NCI-H1694 treated with DMSO at 0.1 percent for 48 hours (cell line): ENCODE measurements at places on chromosomes 2 and 18.

DNA sequence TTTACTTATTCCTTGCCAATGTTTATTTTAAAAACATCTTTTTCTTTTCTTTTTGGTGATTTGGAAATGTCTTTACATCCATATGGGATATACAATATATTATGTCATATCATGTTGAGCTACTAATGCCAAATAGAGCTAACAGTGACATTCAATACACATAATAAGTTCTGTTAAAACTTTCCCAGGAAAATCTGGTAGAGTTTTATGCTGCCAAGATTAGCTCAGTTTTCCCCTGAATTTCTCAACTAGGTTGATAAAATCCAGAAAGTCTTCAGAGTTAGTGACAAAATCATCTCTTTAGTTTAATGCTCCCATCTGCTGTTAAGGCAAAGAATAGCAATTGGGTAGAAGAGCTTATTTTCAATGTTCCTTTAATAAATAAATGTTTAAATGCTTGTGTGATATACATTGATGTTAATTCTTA is 9.9 kb downstream of the COL3A1 start:
- no peak for DNase-seq

DNA sequence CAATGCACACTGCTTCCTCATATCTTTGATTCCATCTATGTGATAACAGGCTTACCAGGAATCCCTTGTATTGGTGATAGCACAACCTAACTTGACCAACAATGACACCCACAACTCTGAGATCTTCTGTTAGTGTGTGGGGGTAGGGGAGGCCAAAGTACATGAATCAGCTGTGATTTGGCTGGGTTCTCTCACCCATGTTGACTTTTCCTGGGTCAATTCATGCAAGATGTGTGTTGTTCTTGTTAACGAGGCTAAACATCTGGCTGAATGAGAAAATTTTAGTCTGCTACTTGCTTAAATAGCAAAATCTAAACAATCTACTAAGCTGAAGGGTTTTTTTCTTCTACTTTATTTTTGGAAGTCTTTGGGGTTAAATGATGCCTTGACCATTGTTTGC is 341.2 kb upstream of the SLC14A2 start:
- DNase-seq: no peak

DNA sequence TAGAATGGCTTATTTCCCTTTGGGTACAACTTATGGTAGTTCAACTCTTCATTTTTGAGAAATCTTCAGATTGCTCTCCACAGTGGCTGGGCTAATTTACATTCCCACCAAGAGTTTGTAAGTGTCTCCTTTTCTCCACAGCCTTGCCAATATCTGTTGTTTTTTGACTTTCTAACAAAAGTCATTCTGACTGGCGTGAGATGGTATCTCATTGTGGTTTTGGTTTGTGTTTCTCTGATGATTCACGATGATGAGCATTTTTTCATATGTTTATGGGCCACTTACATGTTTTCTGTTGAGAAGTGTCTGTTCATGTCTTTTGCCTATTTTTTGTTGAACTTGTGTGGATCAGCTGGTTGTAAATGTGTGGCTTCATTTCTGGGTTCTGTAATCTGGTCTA is 871.0 kb downstream of the EPHA4 start:
- no peak for DNase-seq

DNA sequence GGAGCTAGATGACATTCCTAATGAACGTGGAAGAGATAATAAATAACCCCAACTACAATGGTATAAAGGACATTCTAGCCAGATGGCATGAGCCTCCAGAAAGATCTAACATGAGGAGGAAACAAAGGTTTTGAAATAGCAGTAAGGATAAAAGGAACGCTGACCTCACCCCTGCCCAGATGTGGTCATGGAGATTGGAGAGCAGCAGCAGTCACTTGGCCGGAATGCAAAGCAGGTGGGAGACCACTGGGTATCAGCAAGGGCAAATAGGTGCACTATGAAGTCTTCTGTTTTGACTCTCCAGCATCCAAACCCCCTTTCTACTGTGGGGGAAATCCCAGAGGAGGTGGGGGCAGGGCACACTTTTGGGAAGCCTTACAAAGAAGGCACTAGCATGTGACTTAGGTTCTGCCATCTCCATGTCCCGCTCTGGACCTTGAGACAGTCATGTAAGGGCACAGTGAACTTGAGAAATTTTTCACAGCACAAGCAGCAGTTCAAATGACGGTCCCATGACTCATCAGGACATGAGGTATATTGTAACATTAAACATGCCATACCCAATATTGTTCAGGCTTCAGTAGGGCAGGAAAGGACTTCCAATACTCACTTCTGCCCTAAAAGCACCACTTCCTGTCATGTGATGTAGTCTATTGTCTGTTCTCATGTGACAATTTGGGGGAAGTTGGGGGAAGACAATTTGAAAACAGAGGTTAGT is 55.2 kb downstream of the METTL4 start:
- DNase-seq: no peak

GRCh38 chr18:78765637-78766281 is 213.9 kb upstream of the SALL3 start:
- DNase-seq: no peak

GRCh38 chr2:229489016-229489415 is 217.9 kb upstream of the PID1 start:
- DNase-seq: no peak

- no peak for DNase-seq
Measured at GRCh38 chr2:97812931-97813330, 99.6 kb downstream of the ZAP70 start.

DNA sequence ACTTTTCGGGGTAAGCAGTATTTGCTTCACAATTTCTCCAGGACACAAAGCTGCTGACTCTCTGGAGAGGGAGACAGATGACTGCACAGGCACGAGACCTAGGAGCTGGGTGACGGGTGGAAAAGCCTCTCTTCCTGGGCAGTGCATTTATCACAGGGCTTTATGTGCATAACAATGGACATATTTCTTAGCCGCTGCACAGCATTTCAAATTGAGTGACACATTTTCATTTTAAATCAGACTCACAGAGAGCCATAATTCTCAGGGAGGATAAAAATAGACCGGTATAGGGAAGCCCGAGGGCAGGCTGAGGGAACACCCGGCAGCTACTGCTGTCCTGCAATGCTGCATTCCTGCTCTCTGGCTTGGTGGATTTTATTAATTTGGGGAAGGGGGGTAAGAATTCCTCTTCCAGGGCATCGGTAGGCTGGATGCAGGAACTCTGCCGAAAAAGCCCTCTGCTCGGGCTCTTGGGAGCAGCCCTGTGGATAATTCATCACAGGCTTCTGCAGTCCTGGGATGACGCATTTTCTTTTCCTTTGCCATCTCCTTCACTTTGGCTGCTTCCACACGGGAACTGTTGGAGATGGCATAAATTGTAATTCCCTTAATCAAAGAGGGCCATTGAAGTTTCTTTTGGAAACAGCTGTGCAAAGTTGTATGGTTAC is 108.1 kb upstream of the ACAA2 start:
- DNase-seq: no peak

- DNase-seq: no peak
Measured at GRCh38 chr18:23284629-23285028, 149.3 kb downstream of the CABLES1 start.

DNA sequence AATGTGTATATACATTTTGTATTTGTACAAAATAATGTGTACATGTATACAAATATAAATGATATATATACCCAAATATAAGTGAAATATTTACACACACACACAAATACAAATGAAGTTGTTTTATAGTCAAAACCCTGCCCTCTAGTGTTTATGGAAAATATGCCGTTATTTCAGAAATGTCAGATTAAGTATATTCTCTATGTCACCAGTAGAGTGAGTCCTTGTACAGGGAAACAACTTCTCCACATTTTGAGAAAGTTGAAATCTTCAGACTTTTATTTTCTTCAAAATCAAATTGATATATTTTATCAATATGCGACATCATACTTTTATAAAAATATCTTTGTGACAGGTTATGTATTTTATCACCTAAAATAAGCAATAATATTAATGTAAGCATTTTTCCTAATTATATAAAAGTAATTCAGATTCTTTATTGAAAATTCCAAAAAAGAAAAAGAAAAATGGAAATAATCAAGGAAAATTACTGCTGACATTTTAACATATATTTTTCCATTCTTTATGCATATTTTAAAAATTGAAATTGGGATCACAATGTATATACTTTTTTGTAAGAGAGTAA is 22.4 kb downstream of the ARL6IP6 start:
- DNase-seq: peak; percentile 69

DNA sequence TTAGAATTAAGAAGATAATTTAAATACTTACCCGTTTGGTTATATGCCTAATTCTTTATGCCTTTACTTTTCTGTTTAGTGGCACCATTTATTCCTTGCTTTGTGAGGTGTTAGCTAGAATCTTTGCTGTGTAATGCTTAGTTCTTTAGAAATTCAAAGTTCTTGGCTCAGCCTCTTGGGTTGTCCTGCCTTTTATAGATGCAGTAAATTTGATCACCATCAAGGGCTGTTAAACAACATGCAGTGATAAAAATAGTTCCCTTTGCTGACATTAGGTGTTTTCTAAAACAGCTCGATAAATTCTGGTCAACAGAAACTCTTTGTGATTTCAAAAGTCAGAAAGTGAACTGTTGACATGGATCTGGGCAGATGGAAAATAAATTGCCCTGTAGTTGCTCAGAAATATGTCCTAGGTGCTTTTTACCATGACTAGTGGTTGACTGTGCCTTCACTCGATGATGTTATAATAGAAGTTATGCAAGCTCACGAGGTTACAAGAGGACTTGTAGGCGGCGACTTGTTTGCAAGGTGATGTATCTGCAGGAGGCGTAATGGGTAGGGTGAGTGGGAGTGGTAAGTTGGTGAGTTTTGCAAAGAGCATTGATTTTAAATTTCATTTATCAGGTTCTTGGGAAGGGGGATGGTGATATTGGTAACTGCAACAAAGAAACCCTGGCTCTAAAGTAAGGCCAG is 52.1 kb downstream of the LRRTM1 start:
- no peak for DNase-seq
